ENCODE measurements at places on chromosomes 13 and 19. TPM values are rescaled to one million over a fixed set of nuclear protein-coding genes. Genes with fewer than 3 reads are reported as not detected.

The ZNF471 gene
- 1.1 TPM for total RNA-seq

The OR7D4 gene
- not detected for total RNA-seq

The CCDC8 gene
- total RNA-seq = not detected

The RYR1 gene
- total RNA-seq = 1.4 TPM

The MIPEP gene
- total RNA-seq = 23.7 TPM

The DPF1 gene
- total RNA-seq = 0.78 TPM

GRCh38 chr13:91349992-91350911 lies 2.8 kb downstream of the MIR17HG start:
- H3K4me1 ChIP-seq = peaks cover 32% of the 10 kb centered on the region
- peaks cover 30% of the 10 kb centered on the region for H3K36me3 ChIP-seq
- no peaks in the 10 kb centered on the region for H3K27me3 ChIP-seq
- peak overlapping the region; percentile 82 for H3K27ac ChIP-seq

GRCh38 chr19:15464394-15465385 lies at the start of gene RASAL3:
Gene RASAL3 (minus strand): TSS chr19:15464544. CDS start chr19:15464358, 186 bp downstream.
- peak; percentile 60 for DNase-seq
- H3K4me3 ChIP-seq = peak within 1 kb of the TSS; percentile 98
- peak within 1 kb of the TSS; percentile 80 for H3K27ac ChIP-seq
- peaks cover 23% of the 10 kb centered on the region for H3K36me3 ChIP-seq

DNA sequence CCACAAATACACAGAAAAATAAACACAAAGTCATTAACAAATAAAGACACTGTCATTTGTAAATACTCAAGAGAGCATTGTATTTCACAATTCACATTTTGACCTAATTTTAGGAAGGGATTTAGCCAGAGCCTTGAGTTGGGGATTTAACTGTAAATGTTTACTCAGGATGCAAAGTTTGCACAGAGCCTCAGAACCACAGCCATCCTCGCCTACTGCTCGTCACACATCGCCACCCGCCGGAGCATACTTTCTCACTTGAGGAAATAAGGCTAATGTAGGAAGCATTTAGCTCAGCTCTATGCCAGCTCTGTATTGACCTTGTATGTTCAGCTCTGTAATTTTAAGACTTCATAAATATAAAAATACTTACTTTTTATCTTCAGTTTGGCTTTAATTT lies 442.7 kb downstream of the OXGR1 start:
- H3K27ac ChIP-seq = no peak overlapping the region
- no peak for DNase-seq
- no peaks in the 10 kb centered on the region for H3K27me3 ChIP-seq
- no peaks in the 10 kb centered on the region for H3K4me1 ChIP-seq
- H3K4me3 ChIP-seq = no peak overlapping the region

DNA sequence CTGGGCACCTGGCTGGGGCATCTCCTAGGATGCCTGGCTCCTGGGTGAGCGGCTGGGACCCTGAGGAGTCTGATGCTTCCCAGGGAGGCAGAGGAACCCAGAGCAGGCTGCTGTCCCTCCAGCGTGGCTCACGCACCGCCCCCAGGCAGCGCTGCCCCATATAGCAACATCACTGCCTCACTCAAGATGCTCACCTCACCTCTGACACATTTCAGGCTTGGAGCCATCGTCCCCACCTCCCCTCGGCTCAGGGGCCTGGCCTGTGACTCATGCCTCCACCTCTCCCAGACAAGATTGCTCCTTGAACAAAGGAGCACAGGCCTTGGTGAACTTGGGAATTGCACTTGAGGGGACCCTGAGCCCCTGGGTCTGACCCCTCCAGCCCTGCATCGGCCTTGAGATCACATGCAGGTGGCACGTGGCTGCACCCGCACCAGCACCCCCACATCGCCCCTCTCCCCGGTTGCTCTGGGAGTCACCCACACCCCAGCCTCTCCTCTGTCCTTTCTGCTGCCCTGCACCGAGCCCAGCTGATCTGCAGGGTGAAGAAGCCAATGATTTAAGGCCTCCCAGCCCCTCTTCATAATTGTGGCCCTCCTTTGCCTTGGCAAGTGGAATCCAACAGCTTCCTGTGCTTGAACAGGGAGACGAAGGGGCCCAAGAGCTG lies 11.2 kb downstream of the CEBPA start:
- DNase-seq = no peak
- peaks cover 14% of the 10 kb centered on the region for H3K27me3 ChIP-seq
- no peak overlapping the region for H3K27ac ChIP-seq
- H3K4me3 ChIP-seq = no peak overlapping the region
- H3K36me3 ChIP-seq = no peaks in the 10 kb centered on the region

DNA sequence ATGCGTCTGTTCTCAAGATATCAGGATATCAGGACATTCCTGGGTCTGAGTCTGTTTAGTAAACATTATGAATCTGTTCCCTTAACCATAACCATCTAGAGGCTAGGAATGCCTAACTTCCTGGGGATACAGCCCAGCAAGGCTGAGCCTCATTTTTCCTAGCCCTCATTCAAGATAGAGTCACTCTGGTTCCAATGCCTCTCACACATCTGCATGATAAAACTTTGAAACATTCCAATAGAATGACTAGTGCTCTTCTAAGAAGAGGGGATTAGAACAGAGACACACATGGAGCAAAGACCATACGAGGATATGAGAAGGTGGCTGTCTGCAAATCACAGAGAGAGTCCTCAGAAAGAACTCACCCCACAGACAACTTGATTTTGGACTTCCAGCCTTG lies 20.6 kb upstream of the CABP5 start:
- DNase-seq = no peak
- no peaks in the 10 kb centered on the region for H3K36me3 ChIP-seq
- H3K4me1 ChIP-seq = no peaks in the 10 kb centered on the region
- no peak overlapping the region for H3K4me3 ChIP-seq

GRCh38 chr13:36059321-36059720 lies 71.9 kb downstream of the DCLK1 start:
- no peak for DNase-seq
- no peak overlapping the region for H3K27ac ChIP-seq
- H3K4me1 ChIP-seq = no peaks in the 10 kb centered on the region
- H3K36me3 ChIP-seq = no peaks in the 10 kb centered on the region

GRCh38 chr19:46435009-46435408 lies 6.3 kb upstream of the PNMA8C start:
- H3K27ac ChIP-seq = no peak overlapping the region
- no peaks in the 10 kb centered on the region for H3K36me3 ChIP-seq
- H3K4me1 ChIP-seq = no peaks in the 10 kb centered on the region
- H3K27me3 ChIP-seq = peaks cover 4% of the 10 kb centered on the region
- no peak overlapping the region for H3K4me3 ChIP-seq

DNA sequence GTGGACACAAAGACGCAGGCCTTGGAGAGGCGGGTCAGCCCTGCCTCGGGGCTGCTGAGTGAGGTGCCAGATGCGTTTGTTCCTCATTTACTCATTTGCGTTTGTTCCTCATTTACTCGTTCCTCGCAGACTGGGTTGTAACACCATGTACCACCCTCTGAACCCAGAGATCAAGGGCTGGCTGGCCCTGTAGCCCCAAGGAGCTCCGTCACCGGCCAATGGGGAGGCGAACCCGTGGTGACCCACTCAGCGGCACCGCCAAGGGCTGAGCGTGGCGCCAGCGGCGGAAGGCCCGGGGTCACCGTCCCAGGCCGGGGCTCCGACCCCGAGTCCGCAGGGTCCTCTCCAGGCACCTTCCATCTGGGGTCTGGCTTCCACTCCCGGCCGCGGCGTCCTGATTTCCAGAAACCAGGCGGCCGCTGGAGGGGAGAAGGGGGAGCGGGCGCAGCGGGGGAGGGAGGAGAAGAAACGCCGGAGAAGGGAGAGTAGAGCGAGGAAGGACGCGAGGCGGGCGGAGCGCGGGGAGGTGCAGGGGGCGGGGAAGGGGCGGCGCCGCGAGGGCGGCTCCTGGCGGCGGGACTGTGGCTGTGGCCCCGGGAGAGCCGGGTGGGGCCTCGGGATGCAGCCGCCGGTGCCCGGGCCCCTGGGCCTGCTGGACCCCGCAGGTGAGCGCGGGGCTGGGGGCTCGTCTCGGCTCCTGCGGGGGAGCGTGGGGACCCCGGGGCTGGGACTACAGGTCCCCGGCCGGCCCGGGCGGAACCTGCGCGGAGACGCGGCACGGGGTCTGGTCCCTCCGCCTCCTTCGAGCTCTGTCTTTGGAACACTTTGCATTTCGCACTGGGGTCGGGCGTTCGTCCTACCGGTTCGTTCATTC lies at the start of gene TMEM255B:
TSS of gene TMEM255B (plus strand) at position 576 of the 874 bp plus-strand sequence. CDS start at position 620, 44 bp downstream.
- peaks cover 40% of the 10 kb centered on the region for H3K27me3 ChIP-seq
- DNase-seq = peak; percentile 75
- no peak within 1 kb of the TSS for H3K27ac ChIP-seq
- H3K4me1 ChIP-seq = peaks cover 15% of the 10 kb centered on the region
- peak within 1 kb of the TSS; percentile 65 for H3K4me3 ChIP-seq
- H3K36me3 ChIP-seq = no peaks in the 10 kb centered on the region

DNA sequence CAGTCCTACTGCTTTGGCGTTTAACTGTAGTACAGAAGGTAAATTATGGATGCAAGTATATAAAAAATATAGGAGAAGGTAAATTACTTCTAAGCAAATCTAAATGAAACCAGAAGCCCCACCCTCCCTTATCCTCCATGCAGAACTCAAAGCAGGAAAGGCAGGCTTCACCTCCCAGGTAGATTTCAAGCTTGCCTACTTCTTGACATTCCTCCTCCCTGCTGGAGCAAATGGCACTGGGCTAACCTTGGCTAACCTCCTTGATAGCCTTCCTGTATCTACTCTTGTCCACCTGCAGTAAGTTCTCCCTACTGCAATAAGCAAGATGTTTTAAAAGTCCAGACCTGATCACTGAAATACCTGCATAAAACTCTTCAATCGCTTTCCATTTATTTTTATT lies 396.0 kb downstream of the IRS2 start:
- no peak for DNase-seq
- no peaks in the 10 kb centered on the region for H3K4me1 ChIP-seq
- no peaks in the 10 kb centered on the region for H3K36me3 ChIP-seq
- H3K4me3 ChIP-seq = no peak overlapping the region

DNA sequence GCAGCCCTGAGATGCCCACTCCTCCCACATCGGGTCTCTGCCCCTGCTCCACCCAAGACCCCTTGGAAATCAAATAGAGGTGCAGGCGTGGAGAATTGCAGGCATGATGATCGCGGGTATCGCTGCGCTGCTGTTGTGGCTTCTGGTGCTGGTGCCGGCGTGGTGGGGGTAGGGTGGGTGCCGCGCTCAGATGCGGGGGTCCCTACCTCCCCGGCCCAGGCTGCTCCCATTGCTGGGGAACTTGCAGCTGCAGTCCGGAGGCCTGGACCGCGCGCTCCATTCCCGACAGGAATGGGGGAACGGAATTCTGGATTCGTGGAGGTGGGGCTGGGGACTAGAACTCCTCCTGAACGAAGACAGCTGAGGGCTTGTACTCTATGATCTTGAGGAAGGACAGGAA lies 20.4 kb downstream of the CYP2F1 start:
- H3K27ac ChIP-seq = no peak overlapping the region
- no peak for DNase-seq
- H3K36me3 ChIP-seq = no peaks in the 10 kb centered on the region
- H3K27me3 ChIP-seq = no peaks in the 10 kb centered on the region

GRCh38 chr13:97100821-97101220 lies 106.5 kb upstream of the OXGR1 start:
- no peak overlapping the region for H3K27ac ChIP-seq
- DNase-seq = no peak
- no peaks in the 10 kb centered on the region for H3K4me1 ChIP-seq

GRCh38 chr19:50922317-50922853 lies 11.2 kb upstream of the KLK4 start:
- peak; percentile 61 for DNase-seq
- H3K27ac ChIP-seq = no peak overlapping the region
- no peaks in the 10 kb centered on the region for H3K36me3 ChIP-seq
- no peak overlapping the region for H3K4me3 ChIP-seq
- H3K27me3 ChIP-seq = peaks cover 12% of the 10 kb centered on the region

- peak within 1 kb of the TSS; percentile 32 for H3K4me3 ChIP-seq
- H3K27me3 ChIP-seq = no peaks in the 10 kb centered on the region
- H3K36me3 ChIP-seq = no peaks in the 10 kb centered on the region
- peak; percentile 78 for DNase-seq
These were observed at the start of gene ZNF418 for GRCh38 chr19:57934820-57935665. Gene ZNF418 (minus strand): TSS chr19:57935402. CDS start chr19:57933822, 1,580 bp downstream.

DNA sequence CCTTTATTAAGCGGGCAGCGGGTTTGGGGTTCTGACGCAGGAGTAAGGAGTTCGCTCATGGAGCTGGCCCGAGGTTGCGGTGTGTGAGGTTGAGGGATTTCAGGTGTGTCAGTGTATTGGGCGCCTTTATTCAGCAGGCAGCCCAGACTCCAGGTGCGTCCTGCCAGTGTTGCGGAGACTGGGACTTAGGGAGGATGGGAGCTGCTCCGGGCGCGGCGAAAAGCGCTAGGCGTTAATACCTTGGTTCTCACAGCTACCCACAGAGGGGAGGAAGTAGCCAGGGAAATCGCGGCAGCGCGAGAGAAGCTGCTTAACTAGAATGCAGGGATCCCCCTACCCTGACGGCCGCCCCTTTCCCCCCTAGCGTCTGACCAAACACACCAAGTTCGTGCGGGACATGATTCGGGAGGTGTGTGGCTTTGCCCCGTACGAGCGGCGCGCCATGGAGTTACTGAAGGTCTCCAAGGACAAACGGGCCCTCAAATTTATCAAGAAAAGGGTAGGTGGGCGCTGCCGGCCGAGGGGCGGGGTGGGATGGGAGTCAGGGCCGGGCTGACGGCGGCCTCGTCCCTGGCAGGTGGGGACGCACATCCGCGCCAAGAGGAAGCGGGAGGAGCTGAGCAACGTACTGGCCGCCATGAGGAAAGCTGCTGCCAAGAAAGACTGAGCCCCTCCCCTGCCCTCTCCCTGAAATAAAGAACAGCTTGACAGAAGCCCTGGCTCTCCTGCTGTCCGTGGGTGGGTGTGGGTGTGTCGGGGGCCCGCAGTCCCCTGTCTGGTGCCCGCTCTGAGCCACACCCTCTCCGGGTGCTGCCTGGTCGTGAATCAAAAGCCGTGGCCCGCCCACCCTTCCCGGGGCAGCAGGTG lies 1.1 kb downstream of the RPL36 start:
- peaks cover 16% of the 10 kb centered on the region for H3K4me1 ChIP-seq
- H3K4me3 ChIP-seq = peak overlapping the region; percentile 97
- H3K27me3 ChIP-seq = no peaks in the 10 kb centered on the region
- H3K27ac ChIP-seq = peak overlapping the region; percentile 89

DNA sequence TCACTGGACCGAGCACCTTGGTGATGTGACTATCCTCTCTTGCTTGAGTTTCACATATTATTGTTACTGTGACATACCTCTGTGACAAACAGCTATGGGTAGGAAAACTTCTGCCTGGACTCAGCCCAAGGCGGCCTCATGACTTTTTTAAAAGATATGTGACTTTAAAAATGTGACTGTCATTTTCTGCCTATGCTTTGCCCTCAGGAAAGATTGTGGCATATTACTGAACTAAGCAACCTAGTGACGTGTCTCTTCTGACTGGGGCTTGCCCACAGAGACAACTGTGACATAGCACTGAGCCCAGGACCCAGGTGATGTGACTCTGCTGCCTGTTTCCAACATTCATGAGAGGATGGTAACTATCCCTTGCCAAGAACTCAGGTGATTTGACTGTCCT lies 84.8 kb downstream of the ZNF728 start:
- no peaks in the 10 kb centered on the region for H3K27me3 ChIP-seq
- DNase-seq = no peak
- H3K36me3 ChIP-seq = no peaks in the 10 kb centered on the region
